ENCODE measurements at places on chromosomes 5 and 9. TPM values are rescaled to one million over a fixed set of nuclear protein-coding genes. Genes with fewer than 3 reads are reported as not detected.

- DNase-seq = no peak
Measured at GRCh38 chr5:57094753-57095683, 78.8 kb upstream of the GPBP1 start.

DNA sequence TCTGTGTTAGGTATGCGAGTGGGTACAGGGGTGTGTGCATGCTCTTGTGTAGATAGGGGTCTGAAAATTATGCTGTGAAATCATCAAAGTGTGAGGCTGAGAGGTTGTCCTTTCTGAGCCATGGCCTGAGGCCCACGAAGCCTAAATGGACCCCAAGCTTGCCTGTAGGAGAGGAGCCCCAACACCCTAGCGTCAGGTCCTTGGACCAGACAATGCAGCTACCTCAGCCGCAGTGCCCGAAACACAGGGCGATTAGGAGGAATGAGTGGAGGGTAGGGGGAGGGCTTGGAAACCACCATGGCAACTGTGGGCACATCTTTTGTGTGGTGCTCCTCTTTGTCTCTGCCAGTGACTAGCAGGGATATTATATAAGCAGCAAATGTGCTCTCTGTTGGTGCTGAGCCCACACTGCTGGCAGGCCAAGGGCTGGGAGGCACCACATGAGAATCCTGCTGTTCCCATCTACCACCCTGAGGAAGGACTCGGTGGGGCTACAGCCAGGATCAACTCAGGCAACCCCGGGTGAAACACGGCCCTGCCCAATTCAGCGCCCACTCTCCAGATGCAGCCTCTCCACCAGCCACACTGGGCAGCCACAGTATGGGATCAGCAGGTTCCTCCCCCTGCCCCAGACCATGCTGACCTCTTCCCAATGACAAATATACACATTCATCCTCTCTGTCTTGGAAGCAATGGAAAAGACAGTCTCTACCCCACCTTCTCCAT, 84.6 kb upstream of the FSTL4 start:
- no peak for DNase-seq

- DNase-seq = peak; percentile 84
Measured at GRCh38 chr5:58114324-58114723, 345.6 kb downstream of the PLK2 start.

DNA sequence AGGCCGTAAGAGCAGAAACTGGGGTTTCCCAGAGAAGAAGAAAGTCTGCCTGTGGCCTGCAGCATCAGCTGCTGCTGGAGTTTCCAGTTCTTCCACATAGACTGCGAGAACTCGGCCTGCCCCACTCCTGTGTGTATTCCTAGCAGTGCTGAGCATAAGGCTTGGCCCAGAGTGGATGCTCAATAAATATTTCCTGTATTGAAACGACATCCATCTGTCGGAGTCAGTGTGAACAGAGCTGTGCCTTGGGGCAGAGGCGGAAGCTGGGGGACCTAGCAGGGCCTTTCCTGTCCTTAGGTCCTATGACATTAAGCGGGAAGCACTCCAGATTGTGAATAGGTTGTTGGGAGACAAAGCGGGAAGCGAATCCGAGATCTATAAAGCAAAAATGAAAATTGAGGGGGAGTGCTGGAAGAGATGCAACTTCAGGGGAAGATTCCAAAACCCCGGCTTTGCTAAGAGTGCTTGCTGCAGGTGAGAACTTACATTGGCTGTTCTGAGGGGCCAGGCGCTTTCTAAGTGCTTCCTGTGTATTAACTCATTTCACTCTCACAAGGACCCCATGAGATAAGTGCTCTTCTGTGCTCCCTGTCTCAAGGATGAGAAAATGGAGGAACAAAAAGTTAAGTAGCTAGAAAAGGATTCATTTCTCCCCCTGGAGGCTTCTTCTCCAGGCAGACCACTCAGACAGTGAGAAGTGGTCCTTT, 76.1 kb upstream of the CXCL14 start:
- no peak for DNase-seq

- DNase-seq = no peak
Measured at GRCh38 chr5:91699429-91699828, 316.3 kb upstream of the ARRDC3 start.

DNA sequence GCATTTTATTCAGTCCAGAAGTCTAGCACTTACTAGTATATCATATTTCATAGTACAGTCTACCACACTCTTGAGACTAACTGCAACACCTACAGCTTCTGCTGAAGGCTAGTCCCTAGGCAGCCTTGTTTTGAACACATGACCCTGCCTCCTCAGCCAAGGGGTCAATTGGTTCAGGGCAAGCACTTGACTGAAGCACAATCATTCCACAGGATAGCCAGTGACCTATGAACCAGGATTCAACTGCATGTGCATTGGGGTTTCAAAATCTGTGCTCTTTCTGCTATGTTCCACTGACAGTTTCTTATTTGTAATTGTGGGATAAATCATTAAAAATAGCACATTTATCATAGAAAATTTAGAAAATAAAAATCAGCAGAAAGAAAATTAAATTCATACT, 186.8 kb downstream of the TMEM161B start:
- DNase-seq = no peak

DNA sequence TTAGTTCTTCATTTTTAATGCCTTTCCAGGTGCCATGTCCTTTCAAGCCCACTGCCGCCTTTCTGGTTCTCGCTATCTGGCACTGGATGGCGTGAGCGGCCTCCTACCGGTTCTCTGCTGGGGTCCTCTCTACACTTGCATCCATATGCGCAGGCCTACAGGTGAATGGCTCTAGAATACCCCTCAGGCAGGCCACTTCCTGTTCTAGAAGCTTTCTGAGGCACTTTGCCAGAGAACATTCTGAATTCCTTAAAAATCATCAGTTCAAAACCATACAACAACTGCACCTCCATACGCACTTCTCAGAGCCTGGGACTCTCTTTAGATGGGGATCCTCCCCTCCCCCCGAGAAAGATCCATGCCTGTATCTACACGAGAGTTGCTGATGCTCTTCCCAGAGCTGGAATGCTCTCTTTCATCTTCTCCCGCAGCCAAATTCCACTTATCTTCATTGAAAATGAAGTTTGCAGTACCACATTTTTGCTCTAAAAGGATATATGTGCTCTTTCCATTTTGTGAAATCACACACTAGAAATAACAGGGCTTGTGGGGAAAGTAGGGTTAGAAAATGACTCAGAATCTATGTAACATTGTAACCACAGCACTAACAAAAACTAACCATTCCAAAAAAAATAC, 1.4 kb upstream of the LHFPL2 start:
- DNase-seq = peak; percentile 84

DNA sequence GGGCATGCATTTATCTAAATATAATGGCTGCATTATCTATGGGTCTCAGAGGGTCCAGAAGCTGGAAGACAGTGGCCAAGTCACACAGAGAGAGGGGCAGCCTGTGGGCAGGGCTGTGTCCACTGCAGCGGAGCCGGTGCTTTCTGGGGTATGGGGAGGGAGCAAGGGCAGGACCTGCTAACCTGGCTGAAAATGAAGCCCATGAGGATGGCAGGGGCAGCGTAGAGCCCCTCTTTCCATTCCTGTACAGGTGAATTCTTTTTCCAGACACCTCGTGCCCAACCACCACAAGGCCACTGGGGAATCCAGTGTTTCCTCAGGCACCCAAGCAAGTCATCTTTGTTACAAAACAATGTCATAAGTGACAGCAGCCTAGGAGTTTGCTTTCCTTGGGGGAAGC, 305.9 kb upstream of the IRX4 start:
- no peak for DNase-seq

DNA sequence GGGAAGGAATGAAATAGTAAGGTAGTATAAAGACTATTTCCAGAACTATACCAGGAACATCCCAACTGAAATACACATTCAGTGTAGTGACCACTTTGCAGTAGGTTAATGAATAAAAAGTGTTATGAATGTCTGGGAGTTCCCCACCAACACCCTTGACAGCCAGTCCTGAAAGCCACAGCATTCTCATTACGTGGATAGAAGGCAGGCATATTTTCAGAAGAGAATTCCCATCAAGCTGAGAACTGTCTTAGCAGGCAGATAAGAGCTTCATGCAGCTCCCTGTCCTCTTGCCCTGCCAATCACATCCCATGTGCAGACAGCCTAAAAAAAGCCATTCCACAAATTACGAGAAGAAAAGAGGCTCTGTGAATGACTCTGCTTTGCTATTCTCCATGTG, 695.0 kb downstream of the DTWD2 start:
- DNase-seq = no peak

DNA sequence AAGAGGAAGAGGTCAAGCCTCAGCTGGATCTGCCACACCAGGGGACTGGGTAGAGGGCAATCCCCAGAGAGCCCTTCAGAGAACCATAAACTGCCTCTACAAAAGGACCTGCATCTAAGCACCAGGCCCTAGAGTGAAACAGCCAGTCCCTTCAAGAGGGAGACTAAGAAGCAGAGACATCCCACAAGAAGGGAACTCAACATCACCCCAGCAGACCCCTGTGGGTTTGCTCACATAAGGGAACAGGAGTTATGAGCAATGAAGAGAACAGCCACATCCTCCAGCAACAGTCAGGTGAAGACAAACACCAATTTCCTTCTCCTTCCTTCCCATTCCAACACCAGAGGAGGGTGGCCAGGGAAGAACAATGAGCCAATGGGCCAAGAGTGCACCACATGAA, 48.9 kb downstream of the TNFSF15 start:
- DNase-seq = no peak

DNA sequence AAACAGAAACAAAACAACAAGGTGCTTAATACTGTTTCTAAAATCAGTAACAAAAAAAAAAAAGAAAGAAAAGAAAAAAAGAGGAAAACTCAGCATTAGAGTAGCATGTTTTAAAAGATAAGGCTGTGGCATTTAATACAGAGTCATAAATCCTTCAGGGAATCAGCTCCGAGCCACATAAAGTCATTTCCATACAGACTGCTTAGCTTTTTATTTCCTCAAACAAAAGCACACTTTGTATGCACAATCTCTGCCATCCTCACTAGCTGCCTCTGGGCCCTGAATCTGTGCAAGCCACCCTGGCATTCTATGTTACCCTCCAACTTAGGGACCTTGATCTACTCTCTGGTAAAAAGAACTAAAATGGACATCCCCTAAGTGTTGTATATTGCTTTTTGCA, 87.6 kb downstream of the SEMA6A start:
- no peak for DNase-seq

Gene CTSV
- 0.53 TPM for polyA plus RNA-seq

GRCh38 chr9:133705576-133705975, 32.6 kb downstream of the SARDH start:
- no peak for DNase-seq

Gene SMIM33
- polyA plus RNA-seq = not detected

Gene MPDZ
- 14.6 TPM for polyA plus RNA-seq

- DNase-seq = no peak
Measured at GRCh38 chr5:110356677-110357076, 369.8 kb downstream of the TMEM232 start.

Gene JAKMIP2
- not detected for polyA plus RNA-seq

DNA sequence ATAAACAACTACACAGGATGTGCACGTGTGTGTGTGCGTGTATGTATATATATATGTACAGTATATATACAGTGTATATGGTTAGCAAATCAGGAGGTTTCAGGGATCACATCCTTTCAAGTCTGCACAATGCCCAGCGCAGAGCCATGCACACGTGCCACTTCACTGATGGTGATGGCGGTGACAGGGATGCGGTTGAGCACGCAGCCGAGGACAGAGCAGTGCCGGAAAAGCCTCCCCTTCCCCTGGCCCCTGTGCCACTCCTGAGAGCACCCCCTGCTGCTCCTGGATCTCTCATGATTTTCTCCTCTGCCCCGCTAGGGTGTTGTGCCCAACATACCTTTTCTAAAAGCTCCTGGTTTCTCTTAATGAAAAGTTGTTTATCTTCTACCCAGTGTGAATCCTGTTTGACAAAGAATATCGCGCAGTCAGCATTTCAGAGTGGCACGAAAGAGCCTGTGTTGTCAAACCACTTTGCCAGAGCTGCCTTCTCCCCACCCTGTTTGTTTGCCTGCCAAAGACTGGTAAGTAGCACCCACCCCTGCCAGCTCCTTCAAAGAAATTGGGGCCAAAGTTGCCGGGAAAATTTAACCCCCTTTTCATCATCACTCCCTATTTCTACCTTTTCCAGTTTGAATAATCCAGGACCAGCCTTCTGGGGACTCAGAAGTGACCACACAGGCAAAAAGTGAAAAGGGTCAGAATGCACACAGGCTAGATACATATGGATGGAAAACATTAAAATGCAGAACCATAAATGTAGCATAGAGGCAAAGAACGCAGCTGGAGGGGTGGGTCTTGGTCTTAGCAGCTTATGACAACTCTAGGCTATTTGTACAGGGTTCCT, 126.2 kb upstream of the DPYSL3 start:
- no peak for DNase-seq

DNA sequence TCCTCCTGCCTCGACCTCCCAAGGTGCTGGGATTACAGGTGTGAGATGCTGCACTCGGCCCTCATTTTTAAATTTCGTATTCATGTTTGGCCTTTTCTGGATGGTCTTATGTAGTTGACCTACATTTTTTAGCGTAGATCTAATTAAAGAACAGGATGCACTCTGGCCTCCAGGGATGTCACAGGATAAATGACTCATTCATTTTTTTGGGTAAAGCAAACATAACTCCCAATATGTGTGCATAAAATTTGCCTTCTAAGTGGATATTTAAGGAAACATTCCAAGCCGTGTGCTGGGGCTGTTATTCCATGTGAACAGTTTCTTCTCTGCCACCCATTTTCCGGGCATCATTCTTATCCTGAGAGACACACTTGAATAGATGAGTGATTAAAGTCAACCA, 501.6 kb downstream of the IRX1 start:
- DNase-seq = no peak

Gene SPATA31A3
- not detected for polyA plus RNA-seq

Gene SNCAIP
- 15.3 TPM for polyA plus RNA-seq

Gene CCDC152
- polyA plus RNA-seq = 0.57 TPM

Gene ENTPD2
- not detected for polyA plus RNA-seq

DNA sequence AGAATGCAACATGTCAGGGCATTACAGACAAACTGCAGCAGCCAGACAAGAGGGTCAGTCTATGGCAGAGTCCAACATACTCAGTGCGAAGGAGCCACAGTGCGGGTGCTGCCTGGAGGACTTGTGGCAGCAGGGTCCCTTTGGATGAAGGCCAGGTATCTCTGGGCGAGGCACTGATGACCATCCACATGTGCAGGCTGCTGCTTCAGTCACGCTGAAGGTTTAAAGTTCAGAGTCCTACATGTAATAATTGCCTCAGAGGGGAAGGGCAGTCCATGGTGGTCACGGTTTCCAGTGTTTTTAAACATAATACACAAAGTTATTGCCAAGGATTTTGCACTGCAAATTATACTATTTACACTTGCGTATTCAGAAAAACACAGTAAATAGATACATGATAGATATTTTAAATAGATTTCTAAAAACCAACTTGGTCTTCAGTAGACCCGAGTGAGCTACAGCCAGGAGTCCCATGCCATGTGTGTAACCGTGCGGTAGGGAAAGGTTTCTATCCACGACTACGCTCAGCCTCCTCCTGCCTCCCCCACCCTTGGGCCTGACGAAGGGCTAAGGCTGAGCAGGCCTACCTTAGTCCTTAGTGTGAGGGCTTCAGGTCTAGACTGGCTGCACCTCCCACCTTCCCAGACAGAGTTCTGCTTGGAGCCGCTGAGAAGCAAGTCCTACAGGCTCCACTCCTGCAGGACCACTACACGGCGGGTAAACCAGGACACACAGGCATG, 76.2 kb downstream of the GPR21 start:
- DNase-seq = no peak

Data from IMR-90 (cell line).